ENCODE measurements at places on chromosomes 4 and X.

GRCh38 chr4:87019898-87020297 lies 85.1 kb downstream of the AFF1 start:
- DNase-seq = no peak

GRCh38 chr4:172207886-172208285 lies 394.7 kb downstream of the GALNTL6 start:
- no peak for DNase-seq

GRCh38 chr4:143700416-143701352 lies at the start of gene FREM3:
FREM3 (minus strand) TSS chr4:143700675; CDS start chr4:143700675, 0 bp downstream.
- no peak for DNase-seq

GRCh38 chr4:81595798-81596610 lies 124.3 kb upstream of the RASGEF1B start:
- DNase-seq = no peak
